ENCODE measurements at places on chromosomes 7 and 10.

DNA sequence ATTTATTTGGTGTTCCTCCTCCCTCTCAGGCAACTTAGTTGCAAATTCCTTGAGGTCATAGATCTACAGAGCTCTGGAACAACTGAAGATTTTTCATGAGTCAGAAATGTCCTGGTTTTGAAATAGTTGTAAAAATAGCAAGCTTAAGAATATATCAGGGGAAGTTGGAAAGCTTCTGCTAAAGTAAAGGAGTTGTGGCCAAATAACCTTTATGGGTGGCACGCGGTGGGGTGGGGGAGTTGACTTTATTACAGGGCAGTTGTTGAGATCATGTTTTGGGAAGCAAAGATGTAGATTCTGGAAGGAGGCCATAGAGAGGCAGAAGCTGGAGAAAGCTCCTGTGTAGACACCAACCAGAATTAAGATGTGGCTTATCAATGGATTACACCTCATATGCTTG is 326.0 kb upstream of the MTPN start:
- DNase-seq, result no peak

GRCh38 chr7:139035586-139036353 is at the start of gene ZC3HAV1L:
ZC3HAV1L (minus strand) TSS chr7:139036042; CDS start chr7:139036017, 25 bp downstream.
- peak; percentile 60 for DNase-seq

DNA sequence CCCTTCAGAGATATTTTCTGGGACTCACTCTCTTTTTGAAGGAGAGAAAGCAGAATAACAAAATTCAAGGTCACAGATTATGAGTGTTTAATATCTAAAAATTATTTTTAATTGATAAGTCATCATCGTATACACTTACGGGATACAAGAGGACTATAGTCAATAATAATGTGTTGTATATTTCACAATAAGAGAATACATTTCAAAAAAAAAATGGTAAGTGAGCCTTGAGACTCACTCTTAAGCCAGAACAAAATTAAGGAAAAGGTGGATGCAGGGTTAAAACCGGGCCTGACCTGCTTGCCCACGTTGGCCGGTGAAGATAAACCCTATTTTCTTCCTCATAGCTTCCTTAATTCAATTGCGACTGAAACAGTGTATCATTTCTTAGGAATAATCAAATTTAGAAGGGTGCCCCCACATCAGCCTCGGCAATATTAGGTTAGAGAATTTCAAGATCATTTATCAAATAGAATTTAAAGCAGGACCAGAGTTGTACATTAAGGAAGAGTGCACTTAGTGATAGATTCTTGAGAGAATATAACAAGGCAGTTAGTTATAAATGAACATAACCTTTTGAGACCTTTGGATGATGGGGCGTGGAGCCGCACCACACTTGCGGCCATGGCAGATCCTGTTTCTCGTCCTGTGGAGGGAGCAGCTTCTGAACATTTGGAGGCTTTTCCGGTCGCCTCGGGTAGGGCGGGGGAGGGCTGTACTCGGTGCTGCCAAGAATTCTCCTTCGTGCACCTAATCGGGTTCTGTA is 321.8 kb downstream of the PAXIP1 start:
- DNase-seq, result no peak

- no peak for DNase-seq
Measured at GRCh38 chr10:4538016-4538415, 288.0 kb upstream of the AKR1E2 start.

DNA sequence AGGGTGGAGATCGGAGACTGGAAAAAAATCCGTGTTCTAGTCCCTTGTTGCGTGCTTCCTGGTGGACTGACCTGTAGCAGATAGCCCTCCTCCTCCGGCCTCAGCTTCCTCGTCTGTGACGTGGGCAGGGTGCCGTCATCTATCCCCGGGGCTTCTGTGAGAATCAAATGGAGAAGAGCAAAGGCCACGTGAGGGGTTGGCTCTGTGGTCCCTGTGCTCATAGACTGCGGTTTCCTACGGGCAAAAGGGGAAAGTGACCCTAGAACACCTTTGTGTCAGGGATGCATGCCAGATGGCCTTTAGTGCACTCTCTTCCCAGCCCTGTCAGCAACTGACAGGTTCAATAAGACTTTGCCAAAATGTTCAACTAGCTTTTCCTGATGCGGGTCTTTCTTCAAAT is 33.7 kb downstream of the GRK5 start:
- no peak for DNase-seq

GRCh38 chr7:149253665-149254064 is 8.3 kb upstream of the ZNF783 start:
- no peak for DNase-seq

GRCh38 chr10:132698211-132698751 is 87.7 kb downstream of the NKX6-2 start:
- DNase-seq, result no peak

- DNase-seq, result no peak
Measured at GRCh38 chr7:135925210-135925609, 51.9 kb downstream of the MTPN start.

DNA sequence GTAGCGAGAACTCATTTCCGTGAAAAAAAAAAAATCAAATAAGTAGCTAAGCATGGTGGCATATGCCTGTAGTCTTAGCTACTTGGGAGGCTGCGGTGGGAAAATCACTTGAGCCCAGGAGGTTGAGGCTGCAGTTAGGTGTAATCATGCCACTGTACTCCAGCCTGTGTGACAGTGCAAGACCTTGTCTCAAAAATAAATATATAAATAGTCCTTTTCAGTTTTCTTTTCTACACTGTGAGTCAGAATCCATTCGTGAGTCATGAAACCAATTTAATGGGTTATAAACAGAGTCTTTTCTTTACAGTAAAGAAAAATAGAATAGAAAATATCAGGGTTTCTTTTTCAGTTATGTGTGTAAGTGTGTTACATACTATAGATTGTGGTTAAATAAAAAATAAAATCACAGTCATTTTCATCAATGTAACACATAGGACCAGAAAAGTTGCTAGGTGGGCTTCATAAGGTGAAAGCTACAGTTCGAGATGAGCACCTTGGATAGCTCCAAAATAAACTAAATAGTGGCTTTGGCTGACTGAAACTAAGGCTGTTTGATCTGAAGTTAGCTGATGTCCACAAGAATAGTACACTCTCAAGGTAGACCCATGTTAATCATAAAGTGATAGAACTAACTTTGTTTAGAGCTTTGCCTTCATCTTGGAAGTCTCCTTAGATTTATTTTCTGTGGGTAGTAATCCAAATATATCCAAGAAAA is 781.1 kb downstream of the GATA3 start:
- no peak for DNase-seq

GRCh38 chr7:1961701-1962276 is 271.0 kb downstream of the MAD1L1 start:
- no peak for DNase-seq

DNA sequence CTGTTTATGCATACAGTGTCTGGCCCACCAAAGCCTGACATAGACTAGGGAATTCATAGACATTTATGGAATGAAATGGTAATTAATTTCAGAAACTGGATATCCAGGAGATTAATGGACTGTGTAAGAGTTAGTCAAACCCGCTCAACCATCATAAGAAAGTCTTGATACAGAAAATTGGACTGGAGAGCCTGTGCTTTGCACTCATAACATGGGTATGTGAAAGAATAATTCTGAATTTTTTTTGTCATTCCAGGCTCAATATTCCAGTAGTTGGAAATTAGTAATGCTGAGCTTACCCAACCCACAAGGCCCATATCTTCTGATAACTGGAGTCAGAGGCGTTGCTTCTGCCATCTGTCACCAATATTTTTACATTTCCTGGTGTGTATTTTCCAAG is 799.7 kb upstream of the IGFBP3 start:
- DNase-seq, result no peak

DNA sequence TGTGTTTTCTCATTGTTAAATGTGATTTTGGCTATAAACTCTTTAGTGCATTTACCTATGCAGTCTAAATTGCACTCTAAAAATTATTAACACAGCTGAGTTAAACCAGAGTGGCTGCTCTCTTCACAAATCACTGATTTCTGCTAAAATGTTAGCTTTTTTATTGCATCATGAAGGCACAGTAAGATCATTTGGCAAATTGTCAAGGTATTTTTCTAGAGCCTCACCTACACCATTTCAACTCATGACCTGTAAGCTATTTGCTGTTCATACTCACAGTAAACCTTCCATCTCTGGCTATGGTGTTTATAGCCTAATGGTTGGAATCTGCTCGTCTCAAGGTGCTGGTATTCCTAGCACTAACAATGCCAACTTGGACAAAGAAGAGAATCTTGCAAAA is 25.7 kb downstream of the NDUFB2 start:
- no peak for DNase-seq

GRCh38 chr7:77253151-77253550 is 53.5 kb upstream of the FGL2 start:
- no peak for DNase-seq

All from HTR-8/SVneo (cell line).